T-helper 17 cell (primary cell): ENCODE measurements at places on chromosomes 1 and 21.

DNA sequence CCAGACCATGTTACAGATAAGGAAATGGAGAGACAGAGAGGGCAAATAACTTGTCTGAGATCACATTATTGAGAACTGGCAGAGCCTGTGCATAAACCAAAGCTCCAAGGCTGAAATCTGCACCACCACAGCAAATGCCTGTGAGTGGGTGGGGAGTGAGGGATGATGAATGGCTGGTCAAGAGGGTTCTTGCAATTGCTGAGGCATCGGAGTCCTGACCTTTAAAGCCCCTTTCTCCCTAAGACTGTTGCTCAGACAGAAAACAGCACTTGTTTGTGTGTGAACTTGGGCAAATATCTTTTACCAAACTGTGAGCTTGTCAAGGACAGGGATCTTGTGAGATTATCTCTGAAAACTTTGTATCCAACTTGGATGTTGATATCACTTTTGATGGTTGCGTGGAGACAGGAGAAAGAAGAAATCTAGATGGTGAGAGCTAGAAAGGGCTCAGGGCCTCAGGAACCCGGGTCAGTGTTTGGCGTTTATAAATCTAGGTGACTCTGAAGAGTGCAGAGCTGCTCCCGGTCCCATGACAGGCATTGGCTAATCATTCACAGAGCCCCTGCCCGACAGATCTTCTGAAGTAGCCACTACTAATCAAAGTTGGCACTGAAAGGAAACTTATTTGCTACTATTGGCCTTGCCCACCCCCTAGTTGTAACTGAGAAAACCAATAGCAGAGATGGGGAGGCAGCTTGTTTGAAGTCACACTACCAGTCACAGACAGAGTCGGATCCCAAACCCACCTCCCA is 122.3 kb downstream of the FOXD2 start:
- DNase-seq, result no peak

GRCh38 chr1:220908757-220909156 is 29.5 kb downstream of the HLX start:
- DNase-seq, result no peak

- no peak for DNase-seq
Observed at GRCh38 chr1:240468656-240469055, 143.3 kb downstream of the GREM2 start.

- no peak for DNase-seq
Observed at GRCh38 chr1:151606384-151606783, 5.5 kb upstream of the SNX27 start.

DNA sequence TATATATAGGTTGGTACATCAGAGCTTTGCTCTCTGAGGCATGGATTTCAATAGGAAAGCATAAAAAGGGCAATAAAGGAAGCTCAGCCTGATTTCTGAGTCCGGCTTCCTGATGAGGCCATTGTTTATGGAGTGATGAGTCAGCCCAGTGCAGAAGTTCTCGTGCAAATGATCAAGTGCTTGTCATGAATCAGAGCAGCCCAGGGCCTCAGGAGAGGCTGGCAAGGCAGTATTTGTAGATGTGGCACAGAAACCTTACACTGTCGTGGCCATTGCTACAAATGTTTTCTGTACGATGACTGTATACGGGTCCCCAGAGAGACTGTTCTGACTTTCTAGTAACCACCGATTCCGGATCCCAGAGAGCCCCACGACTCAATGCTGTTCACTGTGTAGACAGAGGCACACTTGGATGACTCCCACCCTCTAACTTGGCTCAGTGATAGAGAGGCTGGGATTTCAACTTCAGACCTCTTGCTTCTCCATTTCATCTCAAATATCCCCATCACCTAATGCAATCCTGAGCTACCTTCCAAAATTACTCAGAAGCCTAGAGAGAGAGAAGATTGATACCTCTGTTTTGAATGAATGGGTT is 26.8 kb downstream of the UMODL1 start:
- DNase-seq, result no peak

DNA sequence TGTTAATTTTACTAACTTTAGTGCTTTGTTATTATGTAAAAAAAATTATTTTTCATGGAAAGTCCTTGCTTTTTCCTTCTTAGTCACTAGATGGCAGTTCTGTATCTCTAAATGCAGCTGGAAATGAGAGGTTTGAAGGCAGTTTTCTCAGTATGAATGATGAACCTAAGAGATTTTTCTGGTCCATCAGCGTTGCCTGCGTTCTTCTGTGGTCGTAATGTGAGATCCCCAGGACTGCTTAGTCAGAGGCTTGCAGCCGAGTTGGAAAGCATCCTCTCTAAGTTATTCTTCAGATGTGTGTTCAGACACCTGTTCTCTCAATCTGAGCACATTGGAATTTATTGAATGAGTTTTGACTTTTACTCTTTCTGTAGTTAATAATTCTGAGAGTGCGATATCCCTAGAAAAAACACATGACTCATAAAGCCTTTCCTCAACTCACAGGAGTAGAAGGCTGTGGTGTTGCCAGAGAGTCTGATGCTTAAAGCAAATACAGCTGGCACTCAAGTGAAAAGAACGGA is 99.3 kb downstream of the FMN2 start:
- DNase-seq, result no peak

GRCh38 chr1:187837787-187838186 is 1009.0 kb downstream of the PLA2G4A start:
- DNase-seq, result no peak

GRCh38 chr1:197314682-197315081 is 46.6 kb downstream of the CRB1 start:
- no peak for DNase-seq

- DNase-seq, result peak; percentile 85
Observed at GRCh38 chr1:89762779-89763648, 57.8 kb upstream of the LRRC8D start.

DNA sequence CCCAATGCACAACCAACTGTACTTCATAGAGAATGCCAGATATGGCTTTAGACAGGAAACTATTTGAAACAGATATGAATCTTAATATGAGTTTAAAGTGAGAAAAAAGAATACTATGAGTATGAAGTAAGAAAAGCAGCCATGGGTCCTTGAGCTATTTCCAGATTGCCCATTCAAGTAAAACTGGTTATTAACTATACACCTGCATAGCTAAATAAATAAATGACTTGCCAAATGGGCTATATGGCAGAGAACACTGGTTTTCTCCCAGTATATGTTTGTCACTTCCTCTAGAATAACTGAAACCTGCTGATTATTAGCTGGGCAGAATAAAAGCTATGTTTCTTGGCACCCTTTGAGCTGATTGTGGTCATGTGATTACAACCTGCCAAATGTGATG is 17.0 kb upstream of the CD1C start:
- DNase-seq, result no peak

DNA sequence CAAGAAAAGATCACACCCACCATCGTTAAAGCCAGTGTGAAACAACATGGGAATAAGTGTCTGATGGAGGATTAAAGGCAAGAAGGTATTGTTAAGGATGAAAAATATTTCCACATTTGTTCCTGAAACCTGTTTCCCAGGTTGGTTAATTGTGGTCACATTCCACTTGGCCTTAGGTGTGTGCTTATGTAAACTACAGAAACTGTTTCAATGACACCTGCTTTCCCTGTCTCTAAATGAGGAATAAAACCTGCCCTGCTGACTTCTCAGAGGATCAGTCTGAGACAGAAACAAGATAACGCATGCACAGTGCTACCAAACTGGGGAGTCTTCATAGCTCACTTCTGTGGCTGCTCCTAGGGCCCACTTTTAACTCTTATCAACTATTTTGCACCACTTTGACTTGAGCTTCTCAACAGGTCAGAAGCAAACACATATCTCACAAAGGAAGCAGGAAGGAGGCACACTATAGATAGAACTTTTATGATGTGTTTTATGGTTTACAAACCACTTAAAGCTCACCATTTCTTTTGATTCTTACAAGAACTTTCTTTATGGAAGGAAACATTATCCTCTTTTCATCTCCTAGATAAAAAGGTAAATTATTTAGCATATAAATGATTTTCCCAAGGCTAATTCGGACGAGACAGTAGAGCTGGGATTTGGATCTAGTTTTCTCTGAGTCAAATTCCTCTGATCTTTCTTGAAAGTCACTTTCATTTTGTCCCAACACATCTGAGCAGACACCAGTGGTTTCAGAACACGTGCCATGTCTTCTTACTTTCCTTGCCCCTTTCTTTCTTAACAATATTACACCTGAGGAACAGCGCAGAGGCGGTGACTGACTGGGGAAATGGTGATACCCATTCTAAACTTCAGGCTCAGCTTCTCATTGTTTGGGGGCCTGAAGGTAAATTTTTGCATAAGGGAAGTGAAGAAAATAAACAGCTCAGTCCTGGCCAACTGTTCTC is 33.4 kb downstream of the CYP2J2 start:
- DNase-seq, result no peak

GRCh38 chr21:45949928-45950739 is 31.4 kb upstream of the COL6A1 start:
- no peak for DNase-seq

DNA sequence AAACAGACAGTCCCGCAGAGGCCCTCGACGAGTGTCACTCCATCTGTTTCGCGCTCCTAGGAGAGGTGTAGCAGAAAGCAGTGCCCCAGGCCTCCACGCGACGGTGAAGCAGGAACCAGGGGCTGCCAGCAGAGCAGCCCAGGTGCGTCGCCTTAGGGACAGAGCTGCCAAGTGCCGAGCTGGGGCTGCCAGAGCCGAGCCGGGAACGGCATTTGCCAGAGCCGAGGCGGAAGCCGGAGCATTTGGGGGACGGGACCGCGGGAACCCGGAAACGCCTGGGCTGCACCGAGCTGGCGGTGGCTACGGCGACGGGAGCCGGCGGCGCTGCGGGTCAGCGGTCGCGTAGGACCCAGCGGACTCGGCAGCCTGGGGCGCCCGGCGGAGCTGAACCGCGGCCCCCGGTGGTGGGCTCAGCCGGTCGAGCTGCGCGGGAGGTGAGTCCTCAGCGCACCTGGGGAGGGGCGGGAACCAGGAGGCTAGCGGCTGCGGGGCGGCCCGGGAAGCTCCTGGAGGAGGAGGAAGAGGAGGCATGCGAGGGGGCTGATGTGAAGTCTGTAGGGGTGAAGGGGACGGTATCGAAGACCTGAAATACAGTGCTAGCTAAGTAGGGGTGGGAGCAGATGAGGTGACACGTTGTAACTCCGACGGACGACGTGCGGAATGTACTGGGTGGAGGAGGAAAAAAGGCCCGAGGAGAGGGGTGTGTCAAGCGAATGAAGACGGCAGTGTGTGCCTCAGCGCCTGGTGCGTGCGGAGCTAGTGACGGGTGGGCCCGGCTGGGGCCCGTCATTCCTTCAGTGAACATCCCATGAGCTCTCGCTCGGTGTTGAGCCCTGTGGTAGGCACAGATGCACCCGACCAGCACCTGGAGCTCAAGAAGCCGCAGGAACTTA is at the start of gene SLC35A3:
TSS of gene SLC35A3 (plus strand) at position 268 of the 893 bp plus-strand sequence. CDS start 23,559 bp downstream, outside the sequence.
- DNase-seq, result peak; percentile 62

GRCh38 chr1:153540394-153541361 is at the start of gene S100A5:
Gene S100A5, minus strand, starts transcription at chr1:153540934. Its CDS starts 743 bp downstream, at chr1:153540191.
- no peak for DNase-seq

GRCh38 chr1:5967351-5968160 is 24.7 kb downstream of the NPHP4 start:
- no peak for DNase-seq

DNA sequence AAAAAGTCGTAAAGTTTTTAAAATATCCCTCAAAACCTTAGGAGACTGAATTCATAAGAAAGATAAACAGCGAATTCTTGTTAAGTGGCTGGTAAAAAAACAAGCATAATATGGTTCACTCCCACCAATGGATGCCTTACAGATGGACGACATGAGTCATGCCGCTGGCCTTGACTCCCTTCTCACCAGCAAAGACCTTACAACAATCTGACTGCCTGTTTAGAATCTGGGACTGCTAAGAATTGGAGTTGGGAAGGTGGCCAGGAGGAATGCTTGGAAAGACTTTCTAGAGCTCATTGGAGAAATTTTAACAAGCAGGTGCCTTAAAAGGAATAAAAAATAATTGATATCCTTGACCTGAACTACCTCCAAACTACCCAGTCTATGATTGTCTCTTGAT is 206.9 kb upstream of the FMN2 start:
- DNase-seq, result no peak

GRCh38 chr21:44899768-44900558 is 20.7 kb downstream of the ITGB2 start:
- no peak for DNase-seq

DNA sequence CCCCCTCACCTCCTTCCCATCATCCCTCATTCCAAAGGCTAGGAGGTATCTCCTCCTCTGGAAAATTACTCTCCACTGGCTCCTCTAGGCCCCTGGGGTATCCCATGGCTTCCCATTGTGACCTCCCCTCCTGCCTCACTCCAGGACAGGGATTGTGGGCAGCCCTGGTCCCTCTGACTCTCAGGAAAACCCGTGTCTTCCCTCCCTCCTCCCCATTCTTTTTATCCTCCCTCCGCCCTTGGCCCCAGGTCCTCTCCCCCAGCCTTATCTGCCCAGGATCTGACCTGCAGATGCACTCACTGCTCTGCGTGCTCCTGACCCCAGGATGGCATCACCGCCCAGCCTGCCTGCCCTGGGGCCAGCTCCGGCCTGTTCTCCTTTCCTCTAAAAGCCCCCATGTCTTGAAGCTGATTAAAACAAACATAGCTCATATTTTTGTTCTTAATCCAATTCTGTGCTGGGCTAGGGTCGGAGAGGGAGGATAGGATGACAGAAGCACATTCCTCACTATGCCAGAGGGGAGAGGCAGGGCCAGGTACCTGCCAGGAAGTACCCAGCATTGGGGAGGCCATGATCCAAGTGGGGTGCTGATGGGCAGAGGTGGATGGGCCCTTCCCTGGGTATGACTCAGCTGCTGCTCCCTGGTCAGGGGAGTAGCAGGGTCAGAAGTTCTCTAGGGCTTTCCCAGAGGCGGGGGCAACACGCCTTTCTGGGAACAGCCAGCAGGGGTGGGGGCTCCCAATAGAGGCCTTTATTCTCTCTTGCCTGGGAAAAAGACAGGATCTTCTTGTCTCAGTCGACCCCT is 13.8 kb upstream of the UBL4B start:
- no peak for DNase-seq

- DNase-seq, result no peak
Observed at GRCh38 chr1:176996456-176997090, 167.9 kb downstream of the ASTN1 start.

- no peak for DNase-seq
Observed at GRCh38 chr1:66731170-66731865, 20.9 kb upstream of the DYNLT5 start.

- peak; percentile 12 for DNase-seq
Observed at GRCh38 chr1:241639623-241640148, 483 bp downstream of the CHML start.

DNA sequence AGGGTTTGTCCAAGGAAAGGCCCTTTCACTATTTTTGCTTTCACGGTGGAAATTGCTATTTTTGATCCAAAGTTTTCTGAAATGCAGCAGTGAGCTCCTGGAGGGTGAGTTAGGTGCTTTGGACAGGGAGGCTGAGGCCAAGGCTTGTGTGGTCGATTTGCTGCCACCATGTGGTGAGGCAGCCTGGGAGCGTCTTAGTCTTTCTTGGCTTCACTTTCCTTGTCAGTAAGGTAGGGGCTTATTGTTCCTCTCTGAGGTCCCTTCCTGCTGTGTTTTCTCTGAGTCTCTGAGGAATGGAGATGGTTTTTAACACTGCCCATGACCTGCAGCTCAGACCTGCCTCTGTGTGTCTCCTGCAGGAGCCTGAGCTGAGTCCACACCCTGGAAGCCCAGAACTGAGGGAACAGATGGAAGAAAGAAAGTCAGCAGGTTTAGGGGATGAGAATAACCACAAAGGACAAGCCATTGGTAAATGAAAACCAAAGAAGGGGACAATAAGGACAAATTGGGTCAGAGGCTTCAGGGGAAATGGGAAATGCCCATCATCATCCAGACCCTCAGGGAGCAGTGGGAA is 20.1 kb upstream of the S100A10 start:
- no peak for DNase-seq

- DNase-seq, result no peak
Observed at GRCh38 chr1:210310562-210311153, 18.0 kb upstream of the HHAT start.

- DNase-seq, result no peak
Observed at GRCh38 chr1:10730985-10731384, 65.5 kb downstream of the CASZ1 start.
